ENCODE measurements at places on chromosomes 13 and 19.

GRCh38 chr13:21371011-21371410 lies 88.1 kb downstream of the ZDHHC20 start:
- no peak for DNase-seq

GRCh38 chr13:36418022-36418805 lies 14.1 kb upstream of the CCNA1 start:
- no peak for DNase-seq

DNA sequence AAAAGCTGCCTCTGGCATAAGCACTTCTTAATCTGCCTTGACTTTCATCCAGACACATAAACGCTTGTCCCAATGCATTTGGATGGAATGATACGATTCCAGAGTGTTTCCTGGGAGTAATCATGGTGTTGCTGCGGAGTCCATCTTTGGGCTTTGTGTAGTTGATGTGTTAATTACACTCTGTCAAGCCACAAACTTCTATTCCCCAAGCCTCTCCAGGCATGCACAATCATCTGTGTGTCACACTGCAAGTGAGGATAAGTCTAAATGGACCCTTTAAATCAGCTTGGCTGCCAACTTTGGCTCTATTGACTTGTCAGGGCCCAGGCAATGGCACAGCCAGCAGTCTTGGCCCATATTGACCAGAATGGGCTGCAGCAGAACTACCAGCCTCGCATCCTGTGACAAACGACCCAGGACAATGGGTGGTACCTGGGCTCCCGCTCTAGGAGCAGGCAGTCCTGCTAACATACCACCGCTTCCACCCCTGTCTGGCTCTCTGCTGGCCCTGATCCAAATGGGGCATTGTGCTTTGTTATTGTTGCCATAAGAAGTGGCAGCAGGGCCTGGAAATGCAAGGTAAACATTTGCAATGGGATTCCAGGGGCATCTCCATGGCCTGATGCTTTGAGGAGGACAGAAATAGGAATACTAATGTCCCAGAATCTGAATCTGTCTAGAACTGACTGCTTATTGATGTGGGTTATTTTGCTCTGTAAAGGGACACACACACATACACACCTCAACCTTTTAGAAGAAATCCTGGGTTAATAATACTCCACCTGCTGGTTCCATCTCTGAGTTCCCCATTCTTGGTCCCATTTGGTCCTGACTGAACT lies 127.2 kb downstream of the DNAJC15 start:
- DNase-seq = no peak

DNA sequence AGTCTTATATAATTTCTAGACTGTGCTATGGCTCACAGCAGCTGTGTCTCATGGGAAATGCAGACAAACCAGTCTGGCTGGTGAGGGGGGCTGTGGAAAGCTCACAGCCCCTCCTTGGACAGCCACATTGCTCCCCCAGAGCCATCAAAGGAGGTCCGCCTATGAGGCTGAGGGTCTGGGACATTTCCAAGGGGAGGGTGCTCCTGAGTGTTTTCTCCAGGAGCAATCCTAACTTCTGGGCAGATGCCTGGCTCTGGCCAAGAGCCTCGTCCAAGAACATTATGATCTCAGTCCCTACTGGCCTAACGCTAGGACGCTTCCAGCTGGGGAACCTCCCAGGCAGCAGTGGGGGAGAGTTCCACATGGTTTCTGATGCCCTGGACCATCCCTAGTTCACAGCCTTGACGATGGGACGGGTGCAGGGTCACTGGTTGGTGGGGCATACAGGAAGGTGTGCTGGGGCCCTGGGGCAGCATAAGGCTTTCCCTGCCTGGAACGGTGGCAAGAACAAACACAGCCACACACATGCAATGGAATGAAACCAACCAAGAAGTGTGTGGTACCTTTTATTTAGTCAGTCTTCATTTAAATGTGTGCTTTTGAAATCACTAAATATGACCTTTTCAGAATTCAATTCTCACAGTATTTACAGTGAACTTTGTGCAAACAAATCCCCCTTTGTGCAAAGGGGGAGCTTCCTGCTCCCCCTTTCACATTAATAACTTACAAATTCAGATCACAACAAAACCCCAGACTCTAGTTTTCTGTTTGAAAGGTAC lies 60.6 kb downstream of the CDADC1 start:
- DNase-seq = no peak

GRCh38 chr13:24274452-24275021 lies 34.8 kb upstream of the C1QTNF9 start:
- DNase-seq = no peak

GRCh38 chr13:79246578-79246949 lies 159.5 kb downstream of the RBM26 start:
- no peak for DNase-seq

DNA sequence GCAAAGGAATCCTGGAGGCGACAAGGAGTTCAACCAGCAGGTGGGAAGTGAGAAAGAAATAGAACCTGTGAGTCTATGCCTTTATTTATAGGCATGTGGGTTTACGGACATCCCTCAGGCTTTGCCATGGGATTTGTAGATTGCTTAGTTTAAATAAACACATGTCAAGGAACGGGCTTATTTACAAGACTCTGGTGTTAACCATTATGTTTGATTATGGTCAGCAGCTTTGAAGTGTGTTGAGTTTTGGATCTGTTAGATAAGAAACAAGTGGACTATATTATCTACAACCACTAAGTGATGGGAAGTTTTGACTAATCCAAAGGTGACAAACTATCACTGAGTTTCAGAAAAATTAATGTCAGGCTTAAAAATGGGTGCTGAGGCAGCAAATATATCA lies 143.2 kb downstream of the SLITRK5 start:
- DNase-seq = no peak

DNA sequence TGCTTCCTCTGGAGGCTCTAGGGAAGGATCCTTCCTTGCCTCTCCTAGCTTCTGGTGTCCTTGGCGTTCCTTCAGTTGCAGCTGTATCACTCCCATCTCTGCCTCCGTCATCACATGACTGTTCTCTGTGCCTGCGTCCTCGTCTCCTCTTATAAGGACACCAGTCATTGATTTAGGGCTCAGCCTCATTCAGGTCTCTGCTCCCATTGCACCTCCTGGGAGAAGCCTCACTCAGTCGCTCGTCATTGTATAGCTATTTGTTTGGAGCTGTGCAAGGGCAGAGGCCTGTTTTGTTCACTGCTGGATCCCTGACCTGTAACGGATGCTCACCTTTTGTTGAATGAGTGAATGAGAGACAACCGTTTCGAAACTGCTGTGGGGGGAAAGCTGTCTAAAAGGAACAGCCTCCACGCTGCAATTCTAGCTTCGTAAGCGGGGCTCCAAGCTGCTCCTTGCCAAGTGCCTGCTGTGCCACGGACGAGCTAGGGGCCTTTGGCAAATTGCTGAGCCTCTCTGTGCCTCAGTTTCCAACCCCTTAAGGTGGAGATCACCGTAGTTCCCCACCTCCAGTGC lies 17.2 kb downstream of the BRSK1 start:
- no peak for DNase-seq
